ENCODE measurements at places on chromosomes 12 and 14.

DNA sequence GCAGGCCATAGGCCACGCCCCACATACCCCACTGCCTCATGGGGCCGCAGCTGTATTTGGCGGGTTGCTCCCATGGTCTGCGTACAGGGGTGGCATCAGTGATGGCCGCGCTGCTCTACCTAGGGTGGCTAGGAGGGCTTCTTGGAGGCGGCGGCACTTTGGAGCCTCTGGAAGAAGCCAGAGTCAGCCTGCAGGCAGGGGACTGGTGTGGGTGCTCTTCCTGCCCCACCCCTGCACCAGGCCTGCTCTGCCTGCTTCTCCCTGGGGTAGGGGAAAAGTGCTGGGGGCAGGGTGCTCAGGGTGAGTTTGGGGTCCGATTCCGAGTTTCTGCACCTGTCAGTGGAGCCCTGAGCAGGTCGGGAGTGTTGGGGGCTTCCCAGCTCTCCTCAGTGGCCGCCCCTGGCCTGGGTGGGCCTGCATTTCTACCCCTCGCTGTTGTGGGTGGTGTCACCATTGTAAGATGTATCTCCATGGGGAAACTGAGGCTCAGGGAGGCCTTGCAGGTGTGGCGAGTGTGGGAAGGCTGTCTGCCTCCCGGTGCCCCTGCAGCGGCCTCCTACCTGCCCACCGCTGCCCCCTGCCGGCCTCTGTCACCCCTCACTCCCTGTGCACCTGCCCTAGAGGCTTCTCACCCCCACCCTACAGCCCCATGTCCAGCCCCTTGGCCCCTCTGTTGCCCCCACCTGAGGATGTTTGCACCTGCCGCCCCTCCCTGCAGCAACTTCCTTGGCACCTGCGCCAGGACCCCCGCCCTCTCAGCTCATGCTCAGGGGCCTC, 5.5 kb downstream of the CEP170B start:
- no peak for DNase-seq

GRCh38 chr12:31004666-31005065, 69.0 kb upstream of the DDX11 start:
- DNase-seq = no peak

- no peak for DNase-seq
These were observed 4.9 kb downstream of the BMP4 start for GRCh38 chr14:53951627-53952303.

GRCh38 chr14:105100910-105101309, 35.7 kb upstream of the GPR132 start:
- no peak for DNase-seq

GRCh38 chr14:101495284-101495683, 66.0 kb upstream of the DIO3 start:
- no peak for DNase-seq

GRCh38 chr14:56844406-56845002, 34.2 kb upstream of the OTX2 start:
- no peak for DNase-seq

GRCh38 chr14:72552236-72552635, 341.7 kb downstream of the DPF3 start:
- DNase-seq = no peak

DNA sequence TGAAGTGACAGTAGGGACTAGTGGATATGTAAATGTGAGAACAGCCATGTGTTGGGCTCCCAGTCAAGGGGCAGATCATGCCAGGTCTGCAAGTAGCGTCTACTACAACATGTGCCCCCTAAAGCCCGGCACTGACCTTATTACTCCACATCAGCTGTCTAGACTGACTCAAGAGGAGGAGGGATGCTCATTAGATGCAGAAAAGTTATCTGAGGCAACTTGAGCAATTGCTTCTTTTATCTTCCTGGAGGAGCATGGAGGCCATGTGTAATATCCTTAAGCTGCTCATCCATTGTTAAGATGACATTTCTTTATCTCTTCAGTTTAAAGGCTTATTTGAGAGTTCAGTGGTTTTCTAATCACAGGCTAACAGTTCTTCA, 404.7 kb upstream of the FLRT2 start:
- no peak for DNase-seq

- DNase-seq = no peak
These were observed 882 bp downstream of the HECTD1 start for GRCh38 chr14:31206536-31207286.

GRCh38 chr12:98610596-98610995, 17.1 kb downstream of the SLC25A3 start:
- no peak for DNase-seq

- no peak for DNase-seq
These were observed 12.2 kb downstream of the TMTC2 start for GRCh38 chr12:82698708-82699564.

GRCh38 chr12:3236345-3237187, 159.4 kb downstream of the TSPAN9 start:
- no peak for DNase-seq
